ENCODE measurements at places on chromosomes 5 and 9. TPM values are rescaled to one million over a fixed set of nuclear protein-coding genes. Genes with fewer than 3 reads are reported as not detected.

DNA sequence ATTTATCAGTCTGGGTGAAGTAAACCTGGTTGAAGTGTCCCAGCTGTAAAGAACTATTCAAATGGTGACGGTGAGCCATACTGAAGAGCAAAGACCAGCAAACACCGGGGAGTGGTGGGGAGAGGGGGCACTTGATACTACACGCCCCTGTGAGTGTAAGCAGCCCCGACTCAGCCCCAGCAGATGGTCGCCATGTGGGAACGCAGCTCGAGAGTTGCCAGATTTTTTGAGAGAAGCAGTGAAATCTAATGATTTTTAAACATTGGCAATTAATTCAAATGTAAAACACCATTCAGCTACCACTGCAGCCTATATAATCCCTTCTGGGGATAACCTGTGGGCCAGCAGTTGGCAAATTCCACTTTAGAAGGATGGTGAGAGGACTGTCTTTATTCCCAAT lies 1386.9 kb upstream of the WWC1 start:
- DNase-seq = no peak

DNA sequence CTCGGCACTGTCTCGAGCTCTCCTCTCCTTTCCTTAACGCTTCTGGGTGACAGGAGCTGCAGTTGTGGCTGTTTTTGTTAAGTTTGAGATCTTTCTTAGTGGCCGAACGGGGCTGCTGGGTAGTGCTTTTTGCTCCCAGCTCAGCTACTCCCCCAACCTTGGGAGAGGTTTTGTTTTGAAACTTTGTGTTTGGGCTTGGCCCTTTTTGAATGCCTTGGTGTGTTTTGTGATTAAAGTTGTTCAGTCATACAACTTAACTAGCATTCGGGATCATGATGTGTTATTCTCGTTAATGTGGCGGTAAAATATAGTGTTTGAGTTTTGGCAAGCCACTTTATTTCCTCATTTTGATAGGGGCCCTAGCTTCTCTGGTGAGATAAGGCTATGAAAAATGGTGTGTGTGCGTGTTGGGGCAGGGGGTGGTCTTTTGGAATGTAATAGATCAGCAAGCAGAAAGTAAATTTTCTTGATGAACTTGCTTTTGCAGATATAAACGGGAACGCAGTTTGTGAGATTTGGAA lies 1.1 kb downstream of the KDM3B start:
- no peak for DNase-seq

GRCh38 chr9:114163517-114163951 lies 8.2 kb downstream of the COL27A1 start:
- peak; percentile 69 for DNase-seq

GRCh38 chr5:107772418-107773310 lies 101.9 kb upstream of the EFNA5 start:
- no peak for DNase-seq

DNA sequence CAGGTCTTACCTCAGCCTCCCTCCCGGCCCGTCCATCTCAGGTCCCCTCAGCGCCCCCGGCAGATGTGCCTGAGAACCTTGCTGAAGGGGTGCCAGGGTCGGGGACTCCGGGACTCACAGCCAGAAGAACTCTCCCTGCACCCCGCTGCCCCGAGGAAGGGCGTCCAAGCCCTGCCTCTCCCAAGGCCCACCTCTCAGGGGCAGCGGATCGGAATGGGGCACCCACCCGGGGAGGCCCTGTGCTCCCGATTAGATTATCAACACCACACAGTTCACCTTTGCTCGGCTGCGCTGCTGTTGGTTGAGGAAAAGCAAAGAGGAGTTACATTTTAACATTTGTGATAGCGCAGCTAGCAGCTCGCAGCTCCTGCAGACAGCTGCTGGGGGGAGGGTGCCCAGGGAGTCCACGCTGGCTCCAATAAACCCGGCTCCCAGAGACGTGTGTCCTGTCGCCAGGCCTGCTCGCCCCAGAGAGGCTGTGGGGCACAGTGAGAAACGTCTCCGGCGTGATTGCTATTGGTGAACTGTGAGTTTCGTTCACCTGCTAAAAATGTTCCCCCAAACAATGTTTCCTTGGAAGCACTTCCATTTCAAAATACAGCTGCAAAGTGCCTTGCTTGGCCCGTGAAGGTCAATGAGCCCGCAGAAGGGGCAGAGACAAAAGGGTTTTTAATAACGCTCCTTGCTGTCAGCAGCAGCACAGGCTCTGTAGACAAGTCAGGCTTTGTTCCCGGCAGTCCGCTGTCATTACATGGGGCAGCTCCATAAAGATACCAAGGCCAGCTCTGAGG lies 18.6 kb upstream of the SLC6A19 start:
- DNase-seq = no peak

- DNase-seq = no peak
These were observed 30.1 kb upstream of the NFIB start for GRCh38 chr9:14344053-14344524.

DNA sequence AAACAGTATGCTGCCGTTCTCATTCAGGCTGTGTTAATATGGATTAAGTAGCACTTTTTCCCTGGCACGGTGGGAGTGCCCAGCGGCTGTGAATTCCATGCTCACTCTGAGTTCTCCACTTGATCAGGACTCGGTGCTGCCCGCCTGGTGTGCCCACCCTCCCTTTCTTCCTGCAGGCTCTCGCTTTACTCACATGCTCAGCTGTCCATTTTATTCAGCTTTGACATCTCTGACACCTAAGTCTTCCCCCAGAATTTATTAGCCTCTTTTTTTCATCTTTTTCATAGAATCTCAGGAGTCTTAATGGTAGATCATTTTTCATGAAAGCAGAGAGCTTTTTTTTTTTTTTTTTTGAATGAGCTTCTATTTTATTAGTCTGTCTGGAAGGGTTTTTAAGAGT lies 626.5 kb downstream of the IRX1 start:
- DNase-seq = no peak

DNA sequence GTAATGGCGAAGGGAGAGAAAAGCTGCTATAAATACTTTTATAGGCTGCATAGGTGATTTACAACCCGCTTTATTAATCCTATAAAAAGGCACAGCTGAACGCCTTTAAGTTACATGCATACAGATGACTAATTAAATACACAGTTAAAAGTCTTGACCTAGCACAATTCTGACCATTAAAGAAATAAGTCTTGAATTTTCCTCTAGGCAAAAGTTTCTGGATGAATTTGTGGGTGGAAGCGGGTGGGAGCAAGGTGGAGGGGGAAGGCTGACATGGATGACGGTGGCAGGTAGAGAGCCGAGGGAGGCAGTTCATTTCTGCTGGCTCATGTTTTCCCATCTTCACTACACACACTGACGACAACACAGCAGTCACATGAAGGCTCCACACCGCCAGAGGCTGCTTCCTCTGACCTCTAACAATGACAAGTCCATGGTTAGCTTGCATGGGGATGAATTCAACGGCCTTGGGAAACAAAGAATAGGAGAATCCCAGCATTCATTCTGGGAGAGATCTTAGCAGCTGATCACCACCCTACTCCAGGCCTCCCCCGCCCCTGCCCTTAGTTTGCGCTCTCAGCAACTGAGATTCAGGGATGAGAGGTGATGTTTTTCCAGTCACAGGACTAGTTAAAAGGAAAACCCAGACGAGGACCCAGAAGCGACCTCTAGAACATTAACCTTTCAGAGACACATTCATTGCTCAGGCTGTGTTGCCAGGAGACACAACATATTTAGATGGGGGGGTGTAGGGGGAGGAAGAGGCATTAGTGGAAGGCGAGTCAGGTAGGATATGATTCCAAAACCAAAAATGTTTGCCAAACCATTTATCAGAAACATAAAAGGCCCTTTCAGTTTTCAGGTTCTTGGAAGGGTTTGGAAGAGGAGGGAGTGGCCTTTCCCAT lies 329.3 kb downstream of the PIK3R1 start:
- DNase-seq = peak; percentile 51

DNA sequence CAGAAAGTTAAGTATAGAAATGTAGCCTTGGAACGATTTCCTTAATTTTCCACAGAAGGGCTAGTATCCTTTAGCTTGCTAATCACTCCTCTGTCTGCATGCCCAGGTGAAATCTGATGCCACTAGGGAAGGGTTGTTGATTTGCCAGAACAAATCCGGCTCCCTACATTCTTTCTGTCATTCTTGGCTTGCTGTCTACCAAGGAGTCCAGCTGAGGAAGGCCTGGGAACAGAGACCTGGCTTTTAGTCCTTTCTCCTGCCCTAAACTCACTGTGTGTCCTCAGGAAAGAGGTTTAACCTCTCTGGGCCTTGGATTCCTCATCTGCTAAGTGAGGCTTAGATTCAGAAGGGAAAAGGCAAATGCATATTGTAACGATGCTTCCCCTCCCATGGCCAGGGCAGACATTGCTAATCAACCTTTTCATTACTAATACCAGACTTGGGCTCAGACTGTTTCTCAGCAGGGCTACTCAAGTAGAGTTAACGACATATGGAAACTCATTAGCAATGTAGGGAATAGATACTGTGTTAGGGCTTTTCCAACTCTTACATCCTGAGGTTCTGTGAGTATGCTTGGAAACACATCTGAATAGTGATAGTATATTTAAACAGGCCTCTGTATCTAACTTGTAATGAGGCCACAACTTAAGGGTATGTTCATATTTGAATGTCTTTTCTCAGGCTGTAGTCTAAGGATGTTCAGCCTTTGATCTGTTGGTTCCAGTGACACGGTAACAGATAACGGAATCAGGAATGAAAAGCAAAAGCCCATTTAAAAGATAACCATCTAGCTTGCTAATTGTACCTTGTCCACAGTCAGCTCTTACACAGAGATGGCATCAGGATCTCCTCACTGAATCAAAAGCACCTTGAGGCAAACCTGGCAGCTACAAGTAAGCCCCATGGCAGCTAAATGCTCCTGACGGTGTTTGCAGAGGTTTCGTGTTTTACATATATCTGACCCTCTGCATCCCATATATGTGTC lies 4.1 kb downstream of the GALNT10 start:
- DNase-seq = no peak

DNA sequence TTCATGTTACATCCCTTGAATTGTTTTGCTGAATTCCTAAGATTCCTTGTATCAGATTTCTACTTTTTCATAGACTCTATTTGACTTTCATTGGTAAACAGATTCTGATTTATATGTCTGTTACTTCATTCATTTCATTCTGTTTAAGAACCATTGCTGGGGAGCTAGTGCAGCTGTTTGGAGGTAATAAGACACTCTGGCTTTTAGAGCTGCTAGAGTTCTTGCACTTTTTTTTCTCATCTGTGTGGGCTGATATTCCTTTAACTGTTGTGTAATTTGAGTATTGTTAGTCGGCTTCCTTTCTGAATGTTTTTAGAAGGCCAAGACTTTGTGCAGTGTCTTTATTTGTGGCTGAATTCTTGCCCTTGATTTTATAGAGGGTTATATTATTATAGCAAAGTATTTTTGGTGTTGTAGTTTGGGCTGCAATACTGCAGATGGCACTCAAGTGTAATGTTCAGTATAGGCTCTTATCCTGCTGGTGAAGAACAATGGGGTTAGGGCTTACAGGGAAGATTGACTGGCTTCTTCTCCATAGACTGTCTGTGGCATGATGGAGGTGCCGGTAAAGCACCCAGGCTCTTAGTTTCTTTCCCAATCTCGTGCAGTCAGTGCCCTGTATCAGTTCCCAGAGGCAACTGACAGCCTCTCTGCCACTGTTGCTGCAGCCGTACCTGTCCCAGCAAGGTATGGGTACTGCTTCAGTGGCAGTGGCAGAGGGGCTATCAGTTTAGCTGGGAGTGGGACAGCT lies 162.2 kb downstream of the OXCT1 start:
- DNase-seq = no peak

DNA sequence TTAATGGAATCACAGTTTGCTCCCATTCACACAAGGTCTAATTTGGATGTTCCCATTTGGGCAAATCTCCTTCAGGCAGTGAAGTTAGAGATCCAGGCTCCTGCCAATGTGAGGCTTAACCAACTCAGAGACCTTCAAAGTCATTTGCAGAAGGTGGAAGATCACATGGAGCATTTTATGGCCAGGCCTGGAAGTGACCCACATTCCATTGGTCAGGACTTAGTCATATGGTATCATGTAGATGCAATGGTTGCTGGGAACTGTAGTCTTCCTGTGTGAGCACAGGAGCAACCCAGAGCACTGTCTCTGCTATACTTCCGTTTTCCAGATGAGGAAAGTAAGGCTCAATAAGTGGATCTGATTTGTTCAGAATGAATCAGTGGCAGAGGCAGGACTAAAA lies 292.7 kb upstream of the SMARCA2 start:
- DNase-seq = no peak

GRCh38 chr9:85610074-85610860 lies 131.5 kb downstream of the AGTPBP1 start:
- DNase-seq = no peak

DNA sequence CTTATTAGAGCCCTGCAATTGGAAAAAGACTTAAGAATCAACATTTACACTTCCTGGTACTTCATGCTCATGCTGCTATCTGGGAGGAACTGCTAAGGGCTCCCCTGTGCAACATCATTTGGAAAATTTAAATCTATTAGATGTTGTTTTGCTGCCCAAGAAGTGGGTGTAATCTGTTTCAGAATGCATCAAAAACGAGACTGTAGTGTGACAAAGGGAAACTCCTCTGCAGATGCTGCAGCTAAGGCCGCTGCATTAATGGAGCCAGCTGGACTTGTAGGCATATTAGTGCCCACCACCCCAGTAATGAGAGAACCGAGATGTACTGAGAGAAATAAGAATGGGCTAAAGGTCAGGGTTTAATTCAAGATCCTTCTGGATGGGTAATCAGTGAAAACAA lies 11.1 kb upstream of the PAIP1 start:
- DNase-seq = no peak

- peak; percentile 83 for DNase-seq
These were observed 136.9 kb upstream of the ANKH start for GRCh38 chr5:15008476-15008875.

Gene GPR150
- total RNA-seq = not detected

DNA sequence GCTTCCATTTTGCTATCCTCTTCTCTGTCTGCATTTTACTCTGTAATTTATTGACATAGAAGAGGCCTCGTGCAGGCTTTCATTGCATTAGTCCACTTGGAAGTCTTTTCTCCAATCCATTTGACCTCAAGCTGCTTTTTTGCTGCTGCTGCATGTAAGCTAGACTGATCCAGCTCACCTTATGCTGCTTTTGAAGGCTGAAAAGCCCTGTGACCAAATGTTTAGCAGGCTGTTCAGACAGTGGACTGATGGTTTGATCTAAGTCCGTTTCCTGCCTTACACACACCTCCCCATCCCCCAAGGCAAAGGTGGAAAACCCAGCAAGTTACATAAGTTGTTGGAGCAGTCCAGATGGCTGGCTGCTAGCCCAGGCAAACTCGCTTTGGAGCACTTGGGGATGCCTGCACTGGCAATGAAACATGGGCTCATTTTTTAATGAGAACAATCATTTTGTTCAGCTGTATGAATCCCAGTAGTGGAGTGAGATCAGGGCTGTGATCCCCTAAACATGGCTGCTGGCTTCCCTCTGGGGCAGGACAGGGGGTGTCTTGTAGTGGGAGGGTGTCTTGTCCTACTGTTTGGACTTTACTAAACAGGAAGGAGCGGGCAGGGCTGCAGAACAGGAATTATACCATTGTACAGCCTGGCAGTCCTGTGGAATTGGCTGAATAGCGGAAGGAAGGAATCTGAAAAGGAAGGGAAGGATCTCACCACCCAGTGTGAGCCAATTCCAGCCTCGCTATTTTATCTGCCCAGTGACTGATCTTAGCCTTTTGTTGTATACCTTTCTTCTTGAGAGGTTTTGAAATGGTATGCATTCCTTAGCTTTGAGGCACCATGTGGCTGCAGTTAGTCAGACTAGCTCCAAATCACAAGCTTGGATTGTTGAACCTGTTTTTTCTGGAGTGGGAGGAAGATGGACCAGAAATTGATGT lies 212.0 kb downstream of the ARHGAP26 start:
- peak; percentile 74 for DNase-seq
